ENCODE measurements at places on chromosomes 7 and 10.

DNA sequence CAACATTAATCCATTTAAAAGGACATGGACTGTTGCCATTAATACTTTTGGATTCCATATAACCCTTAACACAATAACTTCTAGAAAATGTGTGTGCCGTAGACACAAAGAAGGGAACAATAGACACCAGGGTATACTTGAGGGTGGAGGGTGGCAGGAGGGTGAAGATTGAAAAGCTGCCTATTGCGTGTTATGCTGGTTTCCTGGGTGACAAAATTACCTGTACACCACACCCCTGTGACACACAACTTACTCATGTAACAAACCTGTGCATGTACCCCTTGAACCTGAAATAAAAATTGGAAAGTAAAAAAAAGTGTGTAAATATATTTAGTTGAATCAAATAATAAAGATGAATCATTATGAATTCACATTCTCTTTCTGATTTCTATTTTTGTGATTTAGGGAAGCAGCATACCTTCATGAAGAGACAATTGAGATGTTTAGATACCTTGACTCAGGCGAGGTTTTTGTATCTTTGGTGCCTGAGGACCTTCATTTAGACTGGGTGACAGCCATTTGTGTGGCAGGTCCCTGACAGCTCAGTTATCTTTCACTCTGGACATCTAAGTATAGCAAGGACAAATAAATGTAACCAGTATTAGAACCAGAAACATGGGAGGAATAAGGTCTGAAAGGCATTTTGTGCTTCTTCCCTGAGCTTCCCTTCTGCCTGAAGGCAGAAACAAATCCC lies 28.7 kb downstream of the GIMAP8 start:
- no peak for DNase-seq

GRCh38 chr7:113204415-113204814 lies 86.1 kb upstream of the SMIM30 start:
- no peak for DNase-seq

- DNase-seq = no peak
These were observed 198.4 kb downstream of the CNTNAP2 start for GRCh38 chr7:146314962-146315361.

GRCh38 chr7:51029131-51029530 lies 246.4 kb upstream of the GRB10 start:
- no peak for DNase-seq

DNA sequence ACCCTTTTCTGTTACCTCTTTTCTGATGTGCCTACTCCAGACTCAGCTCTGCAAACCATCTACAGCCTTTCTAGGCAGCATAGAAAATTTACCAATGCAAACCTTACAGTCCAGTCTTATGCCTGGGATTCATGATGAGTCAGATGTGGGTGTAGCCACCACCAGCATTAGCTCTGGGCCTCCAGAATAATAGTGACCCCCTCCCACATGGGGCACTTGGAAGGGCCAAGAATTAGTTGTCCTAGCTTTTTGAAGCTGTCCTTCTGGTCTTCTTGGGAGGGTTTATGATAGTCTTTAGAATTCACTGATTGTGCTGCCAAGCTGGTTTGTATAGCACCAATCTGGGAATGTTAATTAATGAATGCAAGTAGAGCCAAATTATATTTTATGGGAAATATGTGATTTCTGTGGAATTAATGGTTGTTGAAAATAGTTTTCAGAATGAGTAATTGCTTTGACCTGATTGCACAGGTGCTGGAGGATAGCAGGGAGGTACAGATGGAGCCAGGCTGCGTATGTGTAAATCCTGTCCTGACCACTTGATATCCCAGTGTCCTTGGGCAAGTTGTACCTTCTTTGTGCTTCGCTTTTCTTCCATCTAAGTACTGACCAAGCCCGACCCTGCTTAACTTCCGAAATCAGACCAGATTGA lies 94.8 kb downstream of the CPED1 start:
- DNase-seq = no peak

- no peak for DNase-seq
These were observed 24.4 kb upstream of the VSIR start for GRCh38 chr10:71797533-71798307.

DNA sequence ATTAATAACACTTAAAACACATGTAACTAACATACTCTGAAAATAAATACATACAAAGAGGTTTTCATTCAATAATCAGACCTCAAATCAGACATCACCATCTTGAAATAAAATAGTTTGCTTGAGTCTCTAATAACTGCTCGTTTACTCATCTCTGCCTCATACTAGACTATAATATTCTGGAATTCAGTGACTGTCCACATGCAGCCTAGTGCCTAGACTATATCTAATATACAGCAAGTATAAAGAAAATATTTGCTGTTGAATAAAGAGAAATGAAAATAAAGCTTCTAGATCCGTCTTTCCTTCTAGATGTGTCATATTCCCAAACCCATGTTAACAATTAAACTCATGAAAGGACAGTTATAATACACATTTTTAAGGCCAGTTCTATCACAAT lies 236.3 kb upstream of the LRRN3 start:
- no peak for DNase-seq

- no peak for DNase-seq
These were observed 480.8 kb downstream of the RPS24 start for GRCh38 chr10:78514459-78514858.

DNA sequence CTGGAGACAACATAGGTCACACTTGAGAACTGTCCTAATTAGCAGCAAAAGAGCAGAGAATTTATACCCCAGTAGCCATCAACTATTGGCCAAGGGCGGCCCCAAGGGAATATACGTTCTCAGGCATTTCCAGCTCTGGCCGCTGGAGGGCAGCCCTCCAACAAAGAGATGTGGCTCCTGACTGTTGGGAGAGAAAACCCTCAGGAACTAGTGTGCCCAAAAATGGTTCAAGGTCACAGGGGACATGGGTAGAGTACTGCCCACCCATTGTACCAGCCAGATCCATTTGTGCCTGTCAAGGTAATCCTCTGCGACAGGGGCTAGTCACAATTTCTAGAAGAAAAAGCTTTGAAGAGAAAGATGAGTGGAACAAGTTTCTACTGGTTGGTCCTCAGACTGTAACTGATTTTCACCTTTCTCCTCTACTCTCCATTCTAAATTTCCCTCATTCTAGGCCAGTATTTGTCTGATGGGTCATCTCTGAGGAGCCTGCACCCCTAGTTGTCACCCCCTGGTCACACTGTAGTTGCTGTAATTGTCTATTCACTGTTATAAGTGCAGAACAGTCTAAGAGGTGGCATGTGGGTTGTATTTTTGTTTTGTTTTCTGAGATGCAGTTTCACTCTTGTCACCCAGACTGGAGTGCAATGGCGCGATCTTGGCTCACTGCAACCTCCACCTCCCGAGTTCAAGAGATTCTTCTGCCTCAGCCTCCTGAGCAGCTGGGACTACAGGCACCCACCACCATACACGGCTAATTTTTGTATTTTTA lies 14.7 kb upstream of the C7orf33 start:
- DNase-seq = peak; percentile 83

DNA sequence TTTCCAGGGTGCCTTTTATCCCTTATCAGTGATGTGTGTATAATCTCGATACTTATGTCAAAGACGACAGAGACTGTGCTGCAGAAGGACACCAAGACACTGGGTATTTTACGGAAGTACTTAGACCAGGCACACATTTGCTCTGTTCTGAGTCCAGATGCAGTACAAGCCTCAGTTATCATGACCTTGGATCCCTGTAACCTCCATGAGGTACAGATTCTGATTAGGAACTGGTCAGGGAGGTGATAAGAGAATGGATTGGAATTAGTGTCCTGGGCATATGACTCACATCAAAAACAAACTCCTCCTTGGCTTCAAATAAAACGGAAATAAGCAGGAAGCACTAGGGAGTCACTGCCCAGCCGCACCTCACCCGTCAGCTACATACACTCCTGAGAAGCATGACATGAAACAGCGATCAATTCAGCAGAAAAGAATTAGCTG lies 146.5 kb downstream of the SFMBT2 start:
- no peak for DNase-seq

- DNase-seq = no peak
These were observed 61.9 kb upstream of the PDLIM1 start for GRCh38 chr10:95352684-95353083.

DNA sequence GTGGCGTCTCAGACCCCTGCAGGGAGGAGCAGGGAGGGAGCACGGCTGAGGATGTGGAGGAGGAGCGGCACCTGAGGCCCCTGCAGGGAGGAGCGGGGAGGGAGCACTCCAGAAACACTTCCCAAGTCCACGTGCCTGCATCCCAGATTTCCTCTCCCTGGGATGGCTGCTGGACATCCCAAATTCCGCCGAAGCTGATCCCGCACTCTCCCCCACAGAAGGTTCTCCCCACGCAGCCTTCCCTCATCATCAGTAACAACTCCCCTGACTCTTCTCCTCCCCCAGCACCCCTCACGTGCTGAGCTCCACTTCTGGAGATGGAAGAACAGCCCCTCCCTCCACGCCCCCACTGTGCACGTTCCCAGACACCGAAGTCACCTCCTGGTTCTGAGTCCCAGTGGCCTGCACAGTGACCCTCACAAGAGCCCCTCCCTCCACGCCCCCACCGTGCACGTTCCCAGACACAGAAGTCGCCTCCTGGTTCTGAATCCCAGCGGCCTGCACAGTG lies 17.8 kb upstream of the FOXL3 start:
- no peak for DNase-seq

Measured in stimulated activated CD4-positive, alpha-beta T cell treated with anti-CD3 and anti-CD28 coated beads, Interleukin-2, amount 100 ng/mL, for 24 hours (primary cell).